ENCODE measurements at places on chromosomes 11 and 22.
A peak's percentile ranks its signal among the peaks of the same experiment; 100 is the strongest.

DNA sequence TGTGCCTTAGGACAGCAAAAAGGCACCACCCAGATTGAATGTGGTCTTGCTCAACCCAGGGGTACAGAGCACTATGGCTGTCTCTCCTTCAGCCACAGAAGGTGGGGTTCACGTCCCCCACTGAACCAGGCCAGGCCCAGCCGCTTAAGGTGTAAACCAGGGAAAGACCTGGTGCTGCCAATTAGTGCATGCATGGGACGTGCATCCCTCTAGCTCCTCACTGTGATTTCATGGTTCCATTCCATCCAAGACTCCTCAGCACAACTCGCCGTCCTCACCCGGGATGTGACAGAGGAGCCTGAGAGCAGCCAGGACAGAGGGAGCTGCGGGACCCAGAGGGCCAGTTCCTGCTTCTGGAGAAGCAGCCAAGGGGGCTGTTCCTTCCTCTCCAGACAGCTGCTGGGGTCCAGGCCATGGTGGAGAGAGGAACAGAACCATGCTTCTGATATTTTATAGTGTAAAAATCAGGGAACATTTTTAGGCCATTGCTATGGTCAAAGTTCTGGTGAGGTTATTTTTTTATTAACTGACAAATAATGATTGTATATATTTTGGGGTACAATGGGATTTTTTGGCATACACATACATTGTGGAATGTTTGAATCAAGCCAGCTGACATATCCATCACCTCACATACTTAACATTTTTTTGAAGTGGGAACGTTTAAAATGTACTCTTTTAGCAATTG, 492.2 kb upstream of the B3GAT1 start:
- DNase-seq, result no peak

- no peak for DNase-seq
These were observed 2.1 kb downstream of the ADM start for GRCh38 chr11:10307022-10307399.

DNA sequence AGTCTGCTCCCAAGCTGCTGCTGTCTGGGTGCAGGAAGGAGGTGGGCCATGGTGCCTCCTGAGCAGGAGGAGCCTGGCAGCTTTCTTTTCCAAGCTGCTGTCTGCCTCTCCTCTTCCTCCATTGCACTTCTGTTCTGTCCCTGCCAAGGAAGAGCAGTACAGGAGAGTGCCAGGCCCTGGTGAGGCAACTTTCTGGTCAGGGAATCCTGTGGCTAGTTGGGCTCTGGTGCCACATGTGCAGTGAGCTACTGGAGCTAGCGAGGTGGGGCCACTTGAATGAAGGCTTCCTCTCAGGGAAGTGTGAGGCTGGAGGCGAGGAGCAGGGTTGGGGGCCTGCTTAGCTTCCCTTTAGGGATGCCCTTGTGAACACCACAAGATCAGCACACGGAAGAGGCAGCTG, 90.0 kb downstream of the TSPAN18 start:
- no peak for DNase-seq

DNA sequence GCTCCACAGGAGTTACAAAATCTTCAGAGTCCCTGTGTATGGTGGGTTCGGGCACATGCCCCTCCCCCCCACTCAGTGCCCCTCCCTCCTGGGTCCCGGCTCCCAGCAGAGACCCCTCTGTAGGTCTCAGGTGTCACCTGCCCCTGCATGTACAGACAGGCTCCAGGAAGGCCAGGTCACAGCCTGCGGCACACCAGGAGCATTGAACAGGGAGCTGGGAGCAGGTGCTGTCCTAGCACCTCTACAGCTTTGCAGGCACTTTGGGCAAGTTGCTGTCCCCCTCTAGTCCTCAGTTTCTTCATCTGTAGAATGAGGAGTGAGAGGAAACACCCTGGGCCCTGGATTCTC, 80.1 kb upstream of the RTL6 start:
- no peak for DNase-seq

- DNase-seq, result peak; percentile 2
These were observed 747.9 kb downstream of the OPCML start for GRCh38 chr11:132784441-132784840.

- no peak for DNase-seq
These were observed 6.1 kb downstream of the CLDN5 start for GRCh38 chr22:19517919-19518611.

DNA sequence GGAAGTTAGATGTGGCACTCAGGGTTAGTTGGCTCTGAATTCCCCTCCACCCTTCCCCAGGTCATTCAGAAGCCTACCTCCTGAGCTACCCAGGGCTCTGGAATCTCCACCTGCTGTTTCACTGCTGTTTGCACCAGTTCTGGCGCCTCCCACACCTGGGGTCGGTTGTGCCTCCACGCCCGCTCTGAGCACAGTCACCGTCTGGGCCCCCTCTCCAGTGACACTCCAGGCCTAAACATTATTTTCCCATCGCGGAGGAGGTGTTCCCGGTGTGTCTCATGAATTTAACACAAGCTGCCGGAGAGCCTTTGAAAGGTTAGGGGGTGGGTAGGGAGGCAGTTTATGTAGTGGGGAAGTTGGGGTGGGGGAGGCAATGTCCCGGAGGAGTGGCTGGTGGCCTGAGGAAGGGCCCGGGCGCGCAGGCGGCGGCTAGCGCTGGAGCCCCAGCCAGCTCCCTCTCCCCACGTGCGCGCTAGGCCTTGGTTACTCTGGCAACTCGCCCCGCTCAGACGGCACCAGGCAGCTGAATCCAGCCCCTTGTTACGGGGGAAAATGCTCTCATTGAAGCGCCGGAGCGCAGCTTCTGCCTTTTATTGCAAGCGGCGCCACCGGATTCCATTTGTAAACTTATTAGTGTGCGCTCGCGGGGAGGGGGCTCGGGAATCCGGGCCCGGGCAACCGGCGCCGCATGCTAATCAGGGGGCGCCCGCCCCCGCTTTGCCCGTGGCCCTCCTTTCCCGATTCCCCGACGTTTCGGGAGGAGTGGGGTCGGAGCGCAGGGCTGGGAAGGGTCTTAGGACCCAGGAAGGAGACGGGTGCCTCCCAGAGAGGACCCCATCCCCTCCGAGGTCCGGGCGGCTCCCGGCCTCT, 52.4 kb downstream of the GRIK4 start:
- DNase-seq, result peak; percentile 41

GRCh38 chr11:30553521-30554110, 32.5 kb downstream of the MPPED2 start:
- DNase-seq, result no peak

DNA sequence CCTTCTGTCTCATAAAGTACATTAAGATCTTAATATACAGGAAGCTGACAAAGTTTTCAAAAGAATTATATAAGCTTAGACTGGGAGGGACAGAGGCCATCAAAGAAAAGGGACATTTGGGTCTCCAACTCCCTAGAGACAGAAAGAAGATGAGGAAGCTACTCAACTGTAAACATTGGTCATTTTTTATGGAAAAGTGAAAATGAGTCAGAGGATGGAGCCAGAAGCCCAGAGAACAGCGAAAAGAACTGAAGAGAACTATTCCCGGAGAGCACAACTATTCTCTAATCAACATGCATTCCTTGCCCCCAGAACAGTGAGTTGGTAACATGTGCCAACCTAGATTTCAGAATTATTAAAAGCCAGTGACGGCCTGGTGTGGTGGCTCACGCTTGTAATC, 779.3 kb downstream of the DLG2 start:
- no peak for DNase-seq

- no peak for DNase-seq
These were observed 51.1 kb upstream of the LMO2 start for GRCh38 chr11:33942954-33943353.

DNA sequence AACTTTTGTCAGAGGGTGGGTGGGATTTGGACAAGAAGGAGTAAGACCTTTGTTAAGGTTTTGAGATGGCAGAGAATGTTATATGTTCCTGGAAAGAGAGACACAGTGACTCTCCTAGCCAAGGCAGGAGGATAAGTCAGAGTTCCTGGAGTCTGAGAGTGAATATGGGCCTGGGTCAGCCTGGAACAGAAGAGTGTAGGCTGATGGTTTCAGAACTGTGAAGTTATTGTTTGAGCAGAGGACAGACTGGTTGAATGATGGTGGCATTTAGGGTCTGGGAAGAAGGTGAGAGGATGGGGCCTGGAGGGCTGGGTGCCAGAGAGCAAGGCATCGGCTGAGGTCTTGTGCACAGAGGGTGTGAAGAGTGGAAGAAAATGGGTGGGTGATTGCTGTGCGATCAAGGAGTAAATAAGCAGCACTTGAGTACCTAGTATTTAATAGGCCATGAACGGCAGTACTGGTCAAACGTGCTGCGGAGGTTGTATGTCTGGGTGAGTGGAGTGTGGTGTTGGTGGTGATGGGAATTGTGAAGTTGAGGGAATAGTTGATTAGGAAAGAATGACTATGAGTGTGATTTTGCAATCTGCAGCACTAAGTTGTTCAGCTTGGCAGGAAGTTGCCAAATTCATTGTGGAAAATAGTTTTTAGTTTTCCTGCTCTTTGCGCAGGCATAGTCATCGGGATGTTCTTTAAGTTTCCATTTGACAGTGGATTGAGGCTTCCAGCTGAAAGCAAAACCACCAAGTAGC, 1.8 kb downstream of the PANX1 start:
- DNase-seq, result no peak

DNA sequence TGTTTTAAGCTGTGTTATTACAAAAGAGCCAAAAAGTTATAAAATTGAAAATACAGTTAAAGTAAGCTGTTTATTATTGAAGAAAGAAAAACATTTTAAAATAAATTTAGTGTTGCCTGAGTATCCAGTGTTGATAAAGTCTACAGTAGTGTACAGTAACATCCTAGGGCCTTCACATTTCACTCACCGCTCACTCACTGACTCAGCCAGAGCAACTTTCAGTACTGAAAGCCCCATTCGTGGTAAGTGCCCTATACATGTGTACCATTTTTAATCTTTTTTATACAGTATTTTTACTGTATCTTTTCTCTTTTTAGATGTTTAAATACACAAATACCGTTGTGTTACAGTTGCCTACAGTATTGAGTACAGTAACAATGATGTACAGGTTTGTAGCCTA, 35.0 kb downstream of the POLD3 start:
- DNase-seq, result no peak

DNA sequence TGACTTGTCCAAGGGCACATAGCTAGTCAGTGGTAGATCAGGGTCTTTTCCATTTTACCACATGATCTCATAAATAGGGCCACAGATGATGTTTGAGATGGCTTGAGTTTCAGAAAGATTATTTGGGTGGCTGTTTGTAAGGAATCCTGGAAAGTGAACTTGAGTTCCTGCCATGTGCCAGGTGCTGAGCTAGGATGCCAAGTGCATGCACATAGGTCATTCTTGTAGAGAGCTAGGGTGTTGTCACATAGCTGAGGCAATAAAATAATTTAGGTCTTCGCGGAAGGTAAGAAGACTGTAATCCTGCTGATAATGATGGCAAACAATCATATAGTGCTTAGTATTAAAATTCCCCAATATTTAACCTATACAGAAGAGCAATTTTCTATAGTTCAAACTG, 1162.6 kb upstream of the TENM4 start:
- no peak for DNase-seq

GRCh38 chr11:66561178-66561974, 7.0 kb downstream of the CTSF start:
- DNase-seq, result no peak

- no peak for DNase-seq
These were observed 5.6 kb upstream of the ZBED4 start for GRCh38 chr22:49847751-49848689.

- peak; percentile 43 for DNase-seq
These were observed 607 bp upstream of the ZNF70 start for GRCh38 chr22:23751441-23751996.

DNA sequence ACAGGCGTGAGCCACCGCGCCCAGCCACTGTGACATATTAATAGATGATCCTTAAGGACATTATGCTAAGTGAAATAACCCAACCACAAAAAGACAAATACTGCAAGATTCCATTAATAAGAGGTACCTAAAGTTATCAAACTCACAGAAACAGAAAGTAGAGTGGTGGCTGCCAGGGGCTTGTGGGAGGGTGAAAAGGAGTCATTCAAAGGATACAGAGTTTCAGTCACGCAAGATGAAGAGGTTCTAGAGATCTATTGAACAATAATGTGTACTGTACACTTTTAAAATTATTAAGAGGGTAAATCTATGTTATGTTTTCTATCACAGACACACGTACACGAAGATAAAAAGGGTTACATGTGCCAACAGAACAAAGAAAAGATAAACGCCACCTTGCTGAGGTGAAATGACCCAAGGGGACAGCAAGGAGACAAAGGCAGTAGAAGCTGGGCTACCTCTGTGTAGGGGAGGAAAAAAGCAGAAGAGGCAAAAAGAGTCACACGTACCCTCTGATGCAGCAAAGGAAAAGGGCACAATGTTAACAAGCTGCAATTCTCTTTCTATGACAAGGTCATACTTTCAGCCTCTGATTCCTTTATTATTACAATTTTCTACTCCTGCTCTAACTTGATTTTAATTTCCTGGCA, 65.3 kb downstream of the AMBRA1 start:
- DNase-seq, result no peak

GRCh38 chr11:35334385-35335090, 84.8 kb downstream of the SLC1A2 start:
- DNase-seq, result peak; percentile 43

DNA sequence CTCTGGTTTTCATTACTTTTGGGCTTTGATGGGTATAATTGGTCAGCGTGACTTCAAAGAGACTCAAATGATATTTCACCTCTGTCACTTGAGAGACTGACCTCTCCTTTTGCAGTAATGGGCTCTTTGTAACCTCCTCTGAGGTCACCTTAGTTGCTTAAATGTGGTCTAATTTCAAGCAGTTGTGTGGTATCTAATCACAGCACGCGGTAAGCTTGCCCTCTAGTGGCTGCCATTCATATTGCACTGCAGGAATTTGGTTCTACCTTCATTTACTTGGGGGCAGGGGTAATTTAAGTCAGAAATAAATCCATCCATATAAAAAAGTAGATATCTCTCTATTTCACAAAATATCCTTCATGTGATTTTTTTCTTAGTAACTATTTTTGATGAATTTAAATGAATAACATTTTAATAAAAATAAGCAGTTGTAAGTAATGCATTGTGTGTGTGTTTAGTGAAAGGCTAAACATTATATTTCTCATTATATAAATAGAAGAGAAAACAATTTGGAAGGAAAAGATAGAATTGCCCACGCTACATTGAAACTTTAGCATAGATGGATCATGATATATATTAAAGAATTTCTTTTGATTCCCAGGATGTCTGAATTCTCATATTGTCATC, 55.0 kb upstream of the ANO3 start:
- peak; percentile 68 for DNase-seq

- peak; percentile 31 for DNase-seq
These were observed 4.9 kb downstream of the GLYAT start for GRCh38 chr11:58726737-58727414.

DNA sequence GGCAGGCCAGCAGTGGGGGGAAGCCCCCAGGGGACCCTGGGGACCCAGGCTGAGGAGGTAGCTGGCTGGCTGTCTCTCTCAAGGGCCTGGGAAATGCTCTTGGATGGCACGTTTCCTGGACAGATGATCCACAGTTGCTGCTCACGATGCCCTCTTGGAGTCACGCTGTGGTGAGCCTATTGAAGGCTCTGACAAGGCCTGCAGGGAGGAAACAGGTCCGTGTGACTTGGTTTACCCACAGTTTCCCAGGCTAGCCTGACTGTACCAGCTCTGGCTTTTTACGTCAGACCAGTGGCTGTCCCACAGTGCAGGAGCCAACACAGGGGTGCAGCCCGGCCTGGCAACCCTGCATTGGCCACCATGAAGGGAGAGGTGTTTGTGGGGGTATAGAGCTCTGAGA, 29.2 kb upstream of the PPARA start:
- no peak for DNase-seq

Data from NCI-H345 (cell line).